ENCODE measurements at places on chromosomes 3 and 15.

DNA sequence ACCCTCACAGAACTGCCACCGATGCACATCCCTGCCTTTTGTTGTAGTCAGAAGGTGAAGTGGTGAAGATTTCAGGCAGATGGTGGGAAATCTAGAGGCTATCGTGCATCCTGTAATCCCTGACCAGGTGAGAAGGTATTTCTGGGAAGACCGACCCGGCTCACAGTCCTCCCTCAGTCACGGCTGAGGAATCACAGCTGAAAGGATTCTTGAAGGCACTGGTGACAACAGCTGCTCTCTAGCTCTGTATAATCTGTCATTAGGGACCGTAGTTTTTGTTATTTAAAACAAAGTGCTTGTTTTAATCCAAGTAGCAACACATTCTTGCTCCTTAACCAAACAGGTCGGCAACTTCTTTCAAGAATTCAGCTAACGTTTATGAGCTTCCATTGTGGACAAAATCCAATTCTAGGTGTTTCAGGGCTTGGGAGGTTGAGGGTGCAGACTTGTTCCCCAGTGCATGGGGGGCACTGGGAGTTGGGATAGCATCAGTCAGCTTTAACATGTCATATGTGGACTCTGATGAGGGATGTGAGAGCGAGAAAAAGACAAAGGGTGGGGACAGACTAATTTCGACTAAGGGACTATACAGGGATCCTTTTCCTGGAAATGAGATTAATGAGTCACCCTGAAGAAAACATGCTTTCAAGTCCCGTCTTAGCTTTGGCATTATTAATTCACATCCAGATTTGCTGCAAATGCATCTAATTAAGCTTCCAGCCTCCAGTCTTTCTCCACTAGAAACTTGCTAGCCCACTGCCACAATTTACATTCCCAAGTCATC is 141.0 kb upstream of the RASGRP1 start:
- no peak for DNase-seq

GRCh38 chr3:28936154-28936553 is 344.7 kb upstream of the RBMS3 start:
- no peak for DNase-seq

DNA sequence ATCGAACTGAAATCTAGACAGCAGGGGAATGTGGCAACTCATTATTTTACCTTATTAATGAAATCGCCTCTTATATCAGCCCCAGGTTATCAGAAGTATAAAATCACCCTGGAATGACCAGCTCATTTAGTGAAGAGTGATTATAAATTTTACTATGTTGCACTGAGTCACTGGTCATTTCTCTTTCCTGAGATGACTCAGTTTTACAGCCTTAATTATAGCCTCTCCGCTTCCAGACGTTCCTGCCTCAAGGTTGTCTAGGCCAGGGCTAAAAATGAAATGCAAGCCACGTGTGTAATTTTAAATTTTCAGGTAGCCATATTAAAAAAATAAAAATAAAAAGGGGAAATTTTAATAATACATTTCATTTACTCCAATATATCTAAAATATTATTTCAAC is 33.3 kb downstream of the DET1 start:
- no peak for DNase-seq

DNA sequence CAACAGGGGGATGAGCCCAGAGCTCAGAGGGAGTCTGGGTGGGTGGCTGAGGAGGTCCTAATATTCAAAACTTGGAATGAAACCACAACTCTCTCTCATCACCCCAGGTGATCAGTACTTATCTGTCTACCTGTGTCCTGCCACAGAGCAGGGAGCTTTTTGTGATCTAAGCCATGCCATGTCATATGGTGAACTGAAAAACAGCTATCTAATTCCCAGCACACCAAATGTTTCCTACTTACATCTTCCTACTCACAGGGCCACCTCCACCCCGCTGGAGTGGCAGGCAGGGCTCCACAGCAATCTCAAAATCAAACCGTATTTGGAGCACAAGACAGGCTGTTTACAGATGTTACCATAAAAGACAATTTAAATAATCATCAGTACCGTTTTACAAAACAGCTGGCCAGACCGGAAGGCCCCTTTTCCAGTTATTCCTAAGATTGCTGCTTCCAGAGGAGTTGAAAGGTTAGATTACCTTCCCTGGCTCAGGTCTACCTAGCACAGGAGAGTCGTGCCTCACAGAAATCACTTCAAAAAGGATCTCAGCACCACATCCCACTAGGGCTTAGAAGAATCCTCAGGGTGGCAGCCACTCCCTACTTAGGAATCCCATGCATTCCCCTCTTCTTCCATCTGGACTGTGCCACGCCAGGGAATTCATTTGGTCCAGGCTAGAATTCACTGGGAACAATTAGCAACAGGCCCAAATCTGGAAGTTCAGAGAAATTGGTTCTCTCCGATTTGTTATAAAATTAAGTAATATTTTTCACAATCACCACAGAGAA is 226.6 kb upstream of the IL12A start:
- DNase-seq = no peak

GRCh38 chr15:39736412-39737195 is 46.0 kb downstream of the FSIP1 start:
- no peak for DNase-seq

DNA sequence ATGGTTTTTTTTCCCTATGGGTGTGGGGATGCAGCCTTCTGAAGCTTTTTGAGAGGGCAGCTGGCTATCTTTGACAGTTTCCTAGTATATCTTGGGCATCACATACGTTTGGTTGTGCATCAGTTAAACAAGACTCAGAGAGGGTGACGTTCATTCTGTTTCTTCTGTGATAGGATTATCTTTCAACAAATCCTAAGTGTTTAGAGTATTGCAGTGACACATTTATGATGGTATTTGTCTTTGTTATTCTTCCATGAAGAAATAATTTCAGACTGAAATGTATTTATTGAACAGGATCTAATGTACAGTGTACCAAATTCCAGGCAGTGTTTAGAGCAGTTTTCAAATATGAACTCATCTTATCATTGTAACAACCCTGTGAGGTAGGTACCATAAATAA is 114.4 kb downstream of the PLCL2 start:
- no peak for DNase-seq

- DNase-seq = no peak
Observed at GRCh38 chr3:97684490-97684889, 80.1 kb upstream of the ARL6 start.

DNA sequence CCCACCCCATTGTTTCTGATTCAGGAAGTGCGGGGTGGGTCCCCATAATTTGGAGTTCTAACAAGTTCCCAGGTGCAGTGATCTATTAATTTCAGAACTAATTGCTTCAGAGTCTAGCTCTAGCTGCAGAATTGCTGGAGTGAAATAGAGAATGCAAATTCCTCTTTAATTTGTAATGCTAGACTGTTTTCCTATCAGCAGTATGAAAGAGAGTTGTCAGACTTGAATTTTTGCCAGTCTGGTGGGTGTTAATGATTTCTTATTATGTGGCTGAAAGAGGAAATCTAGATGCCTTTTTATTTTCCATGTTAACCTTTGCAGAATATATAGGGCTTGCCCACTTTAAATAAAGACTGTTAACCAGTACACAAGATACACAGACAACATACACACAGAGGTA is 23.7 kb downstream of the APH1B start:
- no peak for DNase-seq

DNA sequence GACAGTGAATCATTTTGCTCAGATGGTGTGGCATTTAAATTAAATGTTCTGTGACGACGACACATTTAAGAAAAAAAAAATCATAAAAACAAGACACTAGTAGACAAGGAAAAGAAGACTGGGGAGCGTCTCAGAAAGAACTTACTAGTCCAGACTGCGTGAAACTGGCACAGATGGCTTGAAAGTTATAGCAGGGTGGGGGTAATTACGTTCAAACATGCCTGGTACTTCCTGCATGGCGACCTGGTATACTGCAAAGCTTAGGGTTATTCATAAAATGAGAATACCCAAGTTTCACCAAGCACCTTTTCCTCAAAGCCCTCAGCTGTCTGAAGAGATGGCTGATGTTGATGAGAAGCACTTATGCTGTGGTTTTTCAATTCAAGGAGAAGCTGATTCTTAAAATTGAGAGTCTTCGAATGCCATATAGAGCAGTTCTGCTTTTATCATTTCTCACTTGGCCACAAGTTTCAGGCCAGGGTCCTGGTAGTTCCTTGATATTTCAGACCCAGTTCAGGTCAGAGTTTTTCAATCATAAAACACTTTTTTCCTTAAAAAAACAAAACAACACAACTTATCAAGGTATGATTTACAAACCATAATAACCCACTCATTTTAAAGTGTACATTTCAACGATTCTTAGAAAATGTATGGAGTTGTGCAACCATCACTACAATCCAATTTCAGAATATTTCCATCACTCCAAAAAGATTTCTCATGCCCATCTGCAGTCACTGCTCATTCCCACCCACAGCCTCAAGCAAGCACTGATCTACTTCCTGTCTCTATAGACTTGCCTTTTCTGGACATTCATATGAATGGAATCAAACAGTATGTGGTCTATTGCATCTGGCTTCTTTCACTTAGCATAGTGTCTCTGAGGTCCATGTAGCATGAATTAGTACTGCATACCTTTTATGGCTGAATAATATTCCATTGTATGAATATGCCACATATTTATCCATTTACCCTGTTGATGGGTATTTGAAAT is 24.7 kb downstream of the PCOLCE2 start:
- DNase-seq = no peak

GRCh38 chr15:45117308-45118130 is 3.4 kb downstream of the DUOXA2 start:
- no peak for DNase-seq

DNA sequence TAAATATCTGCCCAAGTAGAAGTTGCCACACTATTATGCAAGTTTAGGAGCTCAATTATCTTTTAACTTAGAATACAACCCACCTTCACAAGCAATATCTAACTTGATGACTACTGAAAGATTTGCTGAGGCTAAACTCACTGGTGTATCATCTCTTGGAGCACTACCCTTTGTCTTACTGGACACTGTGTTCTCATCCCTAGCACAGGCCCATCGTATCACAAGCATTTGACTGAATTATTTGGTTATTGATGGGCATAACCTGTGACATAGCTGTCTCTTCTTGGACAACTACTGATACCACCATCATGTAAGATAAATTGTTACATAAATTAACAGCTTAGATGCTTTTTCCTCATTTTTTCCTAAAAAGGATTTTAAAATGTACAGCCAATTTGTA is 216.2 kb upstream of the THBS1 start:
- no peak for DNase-seq

GRCh38 chr3:48845170-48845569 is 2.5 kb downstream of the PRKAR2A start:
- DNase-seq = no peak

- DNase-seq = no peak
Observed at GRCh38 chr3:44963571-44964325, 12.2 kb downstream of the ZDHHC3 start.

DNA sequence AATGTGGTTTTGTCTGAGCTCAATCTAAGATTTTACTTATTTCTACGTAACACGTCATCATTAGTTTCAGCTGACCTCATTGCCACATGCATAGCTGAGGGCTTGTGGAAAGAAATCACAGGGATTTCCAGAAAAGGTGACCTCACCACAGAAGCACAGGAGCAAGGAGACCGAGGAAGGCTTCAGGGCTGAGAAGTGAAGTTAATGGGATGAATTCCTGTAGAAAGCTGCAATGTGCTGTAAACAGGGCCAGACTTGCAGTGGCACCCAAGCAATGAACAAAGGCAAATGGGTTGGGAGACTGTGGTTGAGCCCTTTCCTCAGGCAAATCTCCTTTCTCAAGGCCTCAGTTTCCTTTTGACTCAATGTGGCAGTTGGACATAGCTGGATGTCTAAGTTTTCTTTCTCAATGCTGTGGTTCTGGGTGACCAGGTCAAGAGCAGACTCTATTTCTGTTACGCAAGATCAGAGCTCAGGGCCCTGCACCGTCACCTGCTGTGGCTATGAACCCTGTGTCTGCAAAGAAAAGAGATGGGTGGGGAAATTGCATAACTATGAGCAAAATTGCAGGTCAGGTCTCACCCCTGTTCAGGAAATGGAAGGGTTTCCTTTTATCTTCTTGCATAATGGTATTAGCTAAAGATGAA is 252.2 kb upstream of the TBL1XR1 start:
- DNase-seq = no peak

DNA sequence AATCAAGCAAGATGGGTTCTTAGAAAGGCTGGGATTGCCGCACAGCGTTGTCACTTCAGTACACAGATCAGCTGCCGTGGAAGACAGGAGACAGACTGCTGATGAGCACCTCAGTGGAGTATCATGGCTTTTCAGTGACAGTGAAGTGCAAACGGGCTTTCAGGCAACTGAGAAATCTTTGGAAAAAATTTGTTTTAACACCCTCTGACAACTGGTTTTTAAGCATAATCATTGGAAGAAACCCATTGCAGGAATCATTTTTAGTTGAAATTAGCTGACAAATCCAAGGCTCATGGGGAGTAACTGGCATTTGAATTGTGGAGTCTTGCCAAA is 418.8 kb downstream of the OTOL1 start:
- DNase-seq = no peak

DNA sequence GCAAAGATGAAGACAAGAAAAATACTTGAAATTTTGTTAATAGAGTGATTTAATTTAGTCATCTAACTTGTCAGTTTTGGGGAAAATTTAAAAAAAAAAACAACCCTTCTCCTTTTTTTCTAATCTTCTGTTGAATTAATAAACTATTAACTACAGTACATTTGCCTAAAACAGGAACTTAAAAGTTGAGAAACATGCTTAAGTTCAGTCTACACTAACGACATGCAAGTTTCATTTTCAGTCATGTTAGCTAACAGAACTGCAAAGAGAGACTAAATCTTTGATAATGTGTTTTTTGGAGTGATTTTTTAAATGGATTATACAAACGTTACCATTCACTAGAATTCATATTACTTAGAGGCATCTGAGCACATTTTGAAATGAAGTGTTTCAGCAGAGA is 71.9 kb upstream of the MBNL1 start:
- no peak for DNase-seq

DNA sequence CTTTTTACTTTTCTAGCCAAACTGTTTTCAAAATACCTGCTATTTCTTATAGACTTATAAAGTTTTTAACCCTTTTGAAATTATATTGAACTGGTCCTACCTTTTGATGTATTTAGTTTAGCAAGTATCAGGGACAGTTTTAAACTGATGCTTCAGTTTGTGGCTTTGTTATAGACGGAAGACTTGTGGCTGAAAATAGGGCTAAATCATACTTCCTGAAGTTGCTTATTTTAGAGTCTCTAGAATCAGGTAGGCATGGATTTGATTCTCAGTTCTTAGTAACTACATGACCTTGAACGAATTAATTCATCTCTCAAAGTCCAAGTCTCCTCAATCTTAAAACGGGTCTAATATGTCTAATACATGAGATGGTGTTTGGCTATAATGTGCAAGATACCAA is 322.8 kb downstream of the RAP2B start:
- no peak for DNase-seq

DNA sequence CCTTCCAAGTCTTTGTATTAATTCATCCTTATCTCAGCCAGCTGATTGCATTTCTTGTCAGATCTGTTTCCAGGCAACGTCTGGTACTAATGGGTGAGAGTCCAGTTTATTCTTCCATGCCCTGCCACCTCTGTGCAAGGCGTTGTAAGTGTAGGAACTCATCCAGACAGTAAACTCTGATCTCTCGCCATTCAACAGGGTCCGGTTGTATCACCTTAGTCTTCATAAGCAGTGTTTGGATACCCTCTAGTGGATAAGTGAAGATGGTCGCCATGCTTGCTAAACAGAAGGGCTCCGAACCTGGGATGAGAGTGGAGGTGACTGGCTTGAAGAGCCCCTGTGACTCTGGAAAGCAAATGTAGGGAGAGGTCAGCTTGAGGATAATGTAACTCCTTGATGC is 51.6 kb upstream of the CMTM7 start:
- DNase-seq = no peak

- no peak for DNase-seq
Observed at GRCh38 chr3:182787302-182788036, 5.8 kb upstream of the ATP11B start.

GRCh38 chr15:62994439-62994838 is 48.1 kb upstream of the TPM1 start:
- DNase-seq = no peak

Data from effector CD4-positive, alpha-beta T cell (primary cell).